ENCODE measurements at places on chromosomes 11 and 22.

- no peaks in the 10 kb centered on the region for H3K27me3 ChIP-seq
- DNase-seq: no peak
- peaks cover 1% of the 10 kb centered on the region for H3K36me3 ChIP-seq
- H3K4me3 ChIP-seq: no peak overlapping the region
Observed at GRCh38 chr22:31083377-31083768, 2.3 kb downstream of the SMTN start.

DNA sequence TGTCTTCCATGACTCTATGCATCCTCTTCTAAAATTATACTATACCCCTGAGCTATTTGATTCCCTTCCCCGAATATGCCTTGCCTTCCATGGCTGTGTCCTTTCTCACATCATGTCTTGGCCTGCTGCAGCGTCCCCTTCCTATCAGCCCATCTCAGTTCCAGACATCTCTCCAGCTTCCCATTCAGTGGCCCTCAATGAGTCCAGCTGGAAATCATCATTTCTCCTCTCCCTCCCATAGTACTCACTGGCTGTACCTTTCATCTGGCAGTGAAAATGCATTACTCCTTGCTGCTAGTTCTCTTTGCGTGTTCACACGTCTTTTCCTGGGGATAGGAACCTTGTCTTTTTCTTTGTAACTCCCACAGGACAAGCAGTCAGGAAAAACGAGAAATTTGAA lies 486.8 kb downstream of the NTM start:
- H3K36me3 ChIP-seq: no peaks in the 10 kb centered on the region
- H3K4me3 ChIP-seq: no peak overlapping the region
- H3K27me3 ChIP-seq: no peaks in the 10 kb centered on the region
- no peak overlapping the region for H3K27ac ChIP-seq
- no peaks in the 10 kb centered on the region for H3K4me1 ChIP-seq

- no peaks in the 10 kb centered on the region for H3K27me3 ChIP-seq
- no peak overlapping the region for H3K4me3 ChIP-seq
- H3K27ac ChIP-seq: no peak overlapping the region
Observed at GRCh38 chr22:25478528-25478927, 85.9 kb upstream of the GRK3 start.

DNA sequence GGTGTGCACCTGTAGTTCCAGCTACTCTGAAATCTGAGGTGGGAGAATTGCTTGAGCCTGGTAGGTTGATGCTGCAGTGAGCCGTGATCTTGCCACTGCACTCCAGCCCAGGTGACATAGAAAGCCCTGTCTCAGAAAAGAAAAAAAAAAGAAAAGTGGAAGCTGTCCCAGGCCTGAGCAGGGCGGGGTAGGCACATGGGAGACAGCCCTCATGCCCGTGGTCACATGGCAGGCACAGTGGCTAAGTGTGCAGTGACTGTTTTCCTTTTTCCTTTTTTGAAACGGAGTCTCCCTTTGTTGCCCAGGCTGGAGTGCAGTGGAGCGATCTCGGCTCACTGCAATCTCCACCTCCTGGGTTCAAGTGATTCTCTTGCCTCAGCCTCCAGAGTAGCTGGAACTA lies 7.8 kb downstream of the OTUB1 start:
- DNase-seq: no peak
- H3K36me3 ChIP-seq: peaks cover 6% of the 10 kb centered on the region
- no peak overlapping the region for H3K27ac ChIP-seq
- no peaks in the 10 kb centered on the region for H3K4me1 ChIP-seq
- H3K27me3 ChIP-seq: no peaks in the 10 kb centered on the region

- no peak overlapping the region for H3K27ac ChIP-seq
- H3K4me3 ChIP-seq: no peak overlapping the region
- H3K27me3 ChIP-seq: no peaks in the 10 kb centered on the region
- H3K4me1 ChIP-seq: no peaks in the 10 kb centered on the region
- peaks cover 3% of the 10 kb centered on the region for H3K36me3 ChIP-seq
Observed at GRCh38 chr22:24104307-24105012, 76.8 kb upstream of the SUSD2 start.
